ENCODE measurements at places on chromosomes 7 and 10.

GRCh38 chr7:77464589-77464988 is 48.4 kb upstream of the GSAP start:
- no peak for DNase-seq

- DNase-seq, result peak; percentile 21
Observed at GRCh38 chr7:43791665-43792064, 33.2 kb downstream of the BLVRA start.

DNA sequence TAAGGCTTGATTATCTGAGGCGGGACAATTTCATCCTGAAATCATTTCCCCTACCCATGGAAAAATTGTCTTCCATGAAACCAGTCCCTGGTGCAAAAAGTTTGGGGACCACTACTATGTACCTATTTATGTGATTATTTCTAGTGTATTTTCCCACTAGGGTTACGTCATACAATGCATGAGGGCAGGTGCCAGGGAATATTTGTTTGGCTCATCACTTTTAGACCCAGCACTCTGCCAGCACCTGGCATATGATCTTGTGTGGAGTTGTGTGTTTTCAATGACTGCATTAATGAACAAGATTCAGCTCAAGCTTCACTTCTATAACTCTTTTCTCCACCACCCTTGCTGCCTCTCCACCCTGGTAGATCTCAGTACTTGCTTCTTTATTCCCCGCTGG is 73.3 kb upstream of the TNKS2 start:
- DNase-seq, result no peak

DNA sequence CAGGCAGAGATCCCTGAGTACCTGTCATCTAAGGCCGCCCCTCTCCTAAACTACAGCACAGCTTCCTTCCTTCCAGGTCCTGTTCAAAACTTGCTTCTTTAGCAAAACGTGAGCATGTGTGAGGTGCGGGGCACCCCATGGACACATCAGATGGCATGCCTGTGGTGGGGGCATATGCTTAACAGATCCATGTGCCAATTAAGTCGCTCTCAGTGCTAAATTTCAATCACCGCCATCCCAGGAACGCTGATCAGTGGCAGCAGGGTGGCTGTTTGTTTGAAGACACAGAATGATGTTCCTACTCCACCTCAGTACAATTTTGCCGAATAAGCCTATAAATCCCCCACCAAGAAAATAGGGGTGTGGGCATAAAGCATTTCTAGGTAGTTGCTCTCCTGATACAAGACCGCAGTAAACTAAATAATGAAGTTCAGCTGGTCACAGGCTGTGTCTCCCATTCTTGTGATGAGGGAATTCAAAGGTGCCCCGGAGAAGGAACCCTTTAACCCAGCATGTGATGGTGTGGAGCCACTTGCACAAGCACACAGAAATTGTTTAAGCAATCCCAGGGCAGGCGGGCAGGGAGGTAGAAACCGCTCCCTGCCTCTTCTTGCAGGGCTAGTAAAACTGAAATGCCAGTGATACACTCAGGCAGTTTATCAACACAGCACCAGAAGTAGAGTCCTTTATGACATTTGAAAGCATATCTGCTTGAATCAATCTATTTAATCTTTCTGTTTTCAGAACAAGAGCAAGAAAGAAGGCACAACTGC is 205.7 kb downstream of the SORCS1 start:
- DNase-seq, result no peak

DNA sequence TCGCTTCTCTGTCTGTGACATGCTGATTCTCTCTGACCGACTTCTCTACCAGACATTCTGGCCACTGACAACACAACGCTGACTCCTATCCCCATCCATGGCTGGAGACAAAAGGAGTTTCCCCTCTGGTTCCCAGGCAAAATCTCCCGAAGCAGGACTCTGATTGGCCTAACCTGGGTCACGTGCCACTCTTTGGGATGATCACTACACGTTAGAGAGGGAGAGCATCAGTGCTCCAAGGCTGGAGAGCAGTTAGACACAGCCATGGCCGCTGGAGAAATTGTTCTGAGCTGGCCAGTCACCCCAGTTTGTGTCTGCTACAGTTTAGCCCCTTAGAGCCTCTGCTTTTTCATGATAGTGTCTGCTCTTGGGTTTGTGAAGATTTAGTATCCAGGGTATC is 38.9 kb downstream of the ADAMTS14 start:
- DNase-seq, result no peak

GRCh38 chr10:113907166-113907565 is 52.7 kb downstream of the NHLRC2 start:
- no peak for DNase-seq

DNA sequence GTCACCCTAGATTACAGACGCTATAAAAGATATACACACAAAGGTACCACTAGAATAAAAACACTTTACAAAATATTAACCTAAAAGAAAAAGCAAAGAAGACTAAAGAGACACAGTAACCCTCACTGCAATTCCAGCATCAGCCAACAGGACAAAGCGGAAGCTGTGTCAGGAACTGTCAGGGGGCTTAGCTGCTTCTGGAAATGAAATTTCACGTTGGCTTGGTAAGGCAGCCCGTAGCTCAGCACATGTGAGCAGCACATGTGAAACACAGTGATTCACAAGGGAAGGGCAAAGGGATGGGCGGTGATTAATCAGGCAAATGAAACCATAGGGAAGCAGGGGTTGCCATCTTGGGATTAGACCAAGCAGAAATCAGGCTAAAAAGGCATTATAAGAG is 195.4 kb downstream of the MGMT start:
- DNase-seq, result no peak

- DNase-seq, result no peak
Observed at GRCh38 chr7:116591202-116592040, 66.6 kb downstream of the CAV1 start.

Data from tibial artery (tissue), 4 donors.